ENCODE measurements at places on chromosomes 3 and 15.

GRCh38 chr3:71050538-71051258 lies 532.8 kb downstream of the FOXP1 start:
- no peak for DNase-seq

- no peak for DNase-seq
These were observed 4.5 kb downstream of the INKA1 start for GRCh38 chr3:49807431-49808114.

GRCh38 chr3:164451072-164451910 lies 627.0 kb downstream of the SI start:
- no peak for DNase-seq

- DNase-seq, result no peak
These were observed 69.6 kb upstream of the STRIT1 start for GRCh38 chr3:155362808-155363689.

DNA sequence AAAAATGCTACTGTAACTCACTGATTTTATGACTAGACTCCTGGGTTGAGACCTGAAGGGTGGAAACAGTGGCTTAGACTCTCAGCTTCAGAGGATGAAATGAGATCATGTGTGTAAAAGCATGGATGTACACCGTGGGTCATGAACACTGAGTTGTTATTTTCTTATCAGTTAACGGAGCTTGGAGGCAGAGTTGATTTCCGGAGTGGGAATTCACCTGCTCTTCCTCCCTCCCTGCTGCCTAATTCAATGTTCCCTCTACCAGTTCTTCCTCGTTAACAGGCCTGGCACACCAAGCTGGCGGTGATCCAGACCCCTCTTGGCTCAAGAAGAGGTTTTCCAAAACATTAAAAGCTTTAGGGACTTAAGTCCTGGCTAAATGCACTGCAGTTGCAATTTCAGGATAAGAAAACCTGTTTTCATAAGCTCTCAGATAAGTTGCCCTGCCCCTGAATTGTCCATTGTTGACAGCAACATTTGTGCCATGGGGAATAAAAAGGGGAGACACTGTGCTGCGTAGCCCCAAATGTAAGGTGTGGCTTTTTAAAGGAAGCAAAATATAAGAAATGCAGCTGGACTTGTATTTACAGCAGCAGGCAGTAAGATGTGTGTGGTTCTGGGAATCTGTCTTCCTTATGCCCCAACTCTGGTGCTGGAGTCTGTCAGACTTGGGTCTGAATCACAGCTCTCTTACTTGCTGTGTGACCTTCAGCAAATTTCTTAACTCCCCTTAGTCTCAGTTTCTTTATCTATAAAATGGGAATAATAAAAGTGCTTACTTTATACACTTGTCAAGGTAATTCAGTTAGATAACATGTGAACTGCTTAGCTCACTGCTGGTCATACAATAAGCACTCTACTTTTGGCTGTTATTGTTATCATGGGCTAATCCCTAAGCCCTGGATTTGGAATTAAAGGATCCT lies 9.9 kb downstream of the PDIA5 start:
- no peak for DNase-seq

DNA sequence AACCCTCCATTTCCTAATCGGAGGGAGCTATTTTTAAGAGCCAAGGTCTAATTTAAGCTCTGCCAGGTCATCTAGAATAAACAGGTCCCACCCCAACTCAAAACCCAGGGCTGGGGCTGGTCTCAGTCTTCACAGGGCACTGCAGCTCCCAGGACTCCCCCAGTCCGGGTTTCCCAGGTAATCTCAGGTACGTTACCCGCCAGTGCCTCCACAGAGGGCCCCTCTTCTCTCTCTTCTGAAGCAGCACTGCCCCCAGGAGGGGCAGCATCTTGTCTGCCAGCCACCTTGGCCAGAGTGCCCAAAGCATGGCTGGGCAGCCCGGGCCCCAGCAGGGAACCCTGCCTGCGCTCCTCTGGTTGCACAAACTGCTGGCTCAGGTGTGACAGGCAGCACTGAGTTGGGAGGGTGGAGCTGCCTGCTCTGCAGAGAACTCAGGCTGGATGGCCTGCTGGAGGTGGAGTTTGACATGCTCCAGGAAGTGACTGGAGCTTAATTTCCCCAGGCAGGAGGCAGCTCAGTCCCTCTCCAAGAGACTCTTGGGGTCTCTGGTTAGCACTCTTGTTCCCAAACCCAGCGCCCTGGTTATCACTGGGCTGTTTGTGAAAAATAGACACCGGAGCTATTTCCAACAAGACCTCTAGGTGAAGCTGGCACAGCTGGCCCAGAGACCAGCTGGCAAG lies at the start of gene PLA2G4F:
Gene PLA2G4F, minus strand, starts transcription at position 394 of the 680 bp plus-strand sequence. Its CDS starts 87 bp downstream, at position 307.
- DNase-seq, result no peak

- DNase-seq, result no peak
These were observed 1159.2 kb downstream of the TUSC7 start for GRCh38 chr3:117868766-117869165.

DNA sequence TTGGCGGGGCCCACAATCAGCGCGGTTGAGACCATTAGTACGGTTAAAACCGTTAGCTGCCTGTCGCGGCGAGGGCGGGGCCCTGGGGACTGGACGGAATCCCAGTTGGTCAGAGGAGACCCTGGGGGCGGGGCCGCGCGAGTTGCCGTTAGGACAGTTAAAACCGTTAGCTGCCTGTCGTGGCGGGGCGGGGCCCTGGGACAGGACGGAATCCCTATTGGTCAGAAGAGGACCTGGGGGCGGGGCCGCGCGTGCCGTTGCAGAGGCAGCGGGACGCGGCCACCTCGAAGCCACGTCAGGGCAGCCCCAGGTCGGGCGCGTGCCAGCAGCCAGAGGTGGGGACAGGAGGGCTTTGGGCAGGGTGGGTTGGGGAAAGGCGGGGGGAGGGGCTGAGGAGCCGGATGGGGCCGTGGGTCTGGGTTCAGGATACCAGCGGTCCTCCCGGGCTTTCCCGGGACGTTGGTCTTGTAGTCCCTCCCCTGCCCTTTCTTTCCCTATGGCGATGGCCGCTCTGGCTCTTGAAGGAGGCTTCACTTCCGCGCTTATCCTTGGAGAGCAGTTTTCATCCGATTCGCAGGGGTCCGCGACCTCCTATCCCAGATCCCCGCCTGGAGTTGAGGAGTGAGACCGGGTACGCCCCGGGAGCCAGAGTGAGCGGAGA lies 28.0 kb downstream of the KLHDC8B start:
- DNase-seq, result no peak

GRCh38 chr3:29236146-29236840 lies 44.6 kb upstream of the RBMS3 start:
- no peak for DNase-seq

DNA sequence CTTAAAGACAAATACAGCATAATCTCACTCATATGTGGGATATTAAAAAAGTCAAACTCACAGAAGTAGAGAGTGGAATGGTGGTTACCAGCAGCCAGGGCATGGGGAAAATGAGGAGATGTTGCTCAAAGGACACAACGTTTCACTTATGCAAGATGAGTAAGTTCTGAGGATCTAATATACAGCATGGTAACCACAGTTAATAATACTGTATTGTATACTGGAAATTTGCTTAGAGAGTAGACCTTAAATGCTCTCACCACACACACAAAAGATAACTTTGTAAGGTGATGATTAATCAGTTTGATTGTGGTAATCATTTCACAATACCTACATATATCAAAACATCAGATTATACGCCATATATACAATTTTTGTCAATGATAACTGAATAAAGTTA lies 60.0 kb downstream of the MYH15 start:
- no peak for DNase-seq

- no peak for DNase-seq
These were observed 33.5 kb upstream of the PDZRN3 start for GRCh38 chr3:73658227-73658626.

GRCh38 chr15:78397382-78397781 lies 40.6 kb upstream of the IREB2 start:
- DNase-seq, result no peak

All from T-helper 1 cell (primary cell).